ENCODE measurements at places on chromosomes 11 and 22. TPM values are rescaled to one million over a fixed set of nuclear protein-coding genes. Genes with fewer than 3 reads are reported as not detected.

- DNase-seq, result no peak
These were observed 2.0 kb upstream of the ASCL2 start for GRCh38 chr11:2272228-2272945.

- DNase-seq, result no peak
These were observed 30.1 kb upstream of the CARS1 start for GRCh38 chr11:3087373-3087772.

GRCh38 chr11:65419772-65420481 is 2.7 kb upstream of the NEAT1 start:
- peak; percentile 83 for DNase-seq

- DNase-seq, result peak; percentile 44
These were observed 736 bp downstream of the RDX start for GRCh38 chr11:110295531-110296225.

DNA sequence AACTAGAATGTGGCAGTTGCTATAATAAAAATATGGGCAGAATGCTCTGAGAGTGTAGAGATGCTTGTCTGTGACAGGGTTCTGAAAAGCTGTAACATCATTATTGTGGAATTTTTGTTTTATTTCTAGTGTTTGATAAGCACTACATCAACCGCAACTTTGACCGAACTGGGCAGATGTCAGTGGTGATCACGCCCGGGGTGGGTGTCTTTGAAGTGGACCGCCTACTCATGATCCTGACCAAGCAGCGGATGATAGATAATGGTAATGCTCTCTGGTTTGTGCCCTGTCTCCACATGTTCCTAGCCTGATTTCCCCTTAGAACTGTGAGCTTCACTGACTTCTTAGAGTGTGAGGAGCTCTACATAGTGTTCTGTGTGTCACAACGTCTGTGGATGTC is 48.8 kb downstream of the DEPDC5 start:
- DNase-seq, result no peak

DNA sequence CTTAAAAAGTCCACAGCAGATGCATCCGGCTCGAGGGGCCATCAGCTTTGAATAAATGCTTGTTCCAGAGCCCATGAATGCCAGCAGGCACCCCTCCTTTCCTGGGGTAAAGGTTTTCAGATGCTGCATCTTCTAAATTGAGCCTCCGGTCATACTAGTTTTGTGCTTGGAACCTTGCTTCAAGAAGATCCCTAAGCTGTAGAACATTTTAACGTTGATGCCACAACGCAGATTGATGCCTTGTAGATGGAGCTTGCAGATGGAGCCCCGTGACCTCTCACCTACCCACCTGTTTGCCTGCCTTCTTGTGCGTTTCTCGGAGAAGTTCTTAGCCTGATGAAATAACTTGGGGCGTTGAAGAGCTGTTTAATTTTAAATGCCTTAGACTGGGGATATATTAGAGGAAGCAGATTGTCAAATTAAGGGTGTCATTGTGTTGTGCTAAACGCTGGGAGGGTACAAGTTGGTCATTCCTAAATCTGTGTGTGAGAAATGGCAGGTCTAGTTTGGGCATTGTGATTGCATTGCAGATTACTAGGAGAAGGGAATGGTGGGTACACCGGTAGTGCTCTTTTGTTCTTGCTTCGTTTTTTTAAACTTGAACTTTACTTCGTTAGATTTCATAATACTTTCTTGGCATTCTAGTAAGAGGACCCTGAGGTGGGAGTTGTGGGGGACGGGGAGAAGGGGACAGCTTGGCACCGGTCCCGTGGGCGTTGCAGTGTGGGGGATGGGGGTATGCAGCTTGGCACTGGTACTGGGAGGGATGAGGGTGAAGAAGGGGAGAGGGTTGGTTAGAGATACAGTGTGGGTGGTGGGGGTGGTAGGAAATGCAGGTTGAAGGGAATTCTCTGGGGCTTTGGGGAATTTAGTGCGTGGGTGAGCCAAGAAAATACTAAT is 1.9 kb downstream of the NEAT1 start:
- no peak for DNase-seq

- DNase-seq, result peak; percentile 48
These were observed 23.5 kb downstream of the BBOX1 start for GRCh38 chr11:27064086-27064485.

- DNase-seq, result no peak
These were observed at the start of gene PRODH for GRCh38 chr22:18935889-18936529. PRODH (minus strand) TSS chr22:18936293; CDS start chr22:18936287, 6 bp downstream.

DNA sequence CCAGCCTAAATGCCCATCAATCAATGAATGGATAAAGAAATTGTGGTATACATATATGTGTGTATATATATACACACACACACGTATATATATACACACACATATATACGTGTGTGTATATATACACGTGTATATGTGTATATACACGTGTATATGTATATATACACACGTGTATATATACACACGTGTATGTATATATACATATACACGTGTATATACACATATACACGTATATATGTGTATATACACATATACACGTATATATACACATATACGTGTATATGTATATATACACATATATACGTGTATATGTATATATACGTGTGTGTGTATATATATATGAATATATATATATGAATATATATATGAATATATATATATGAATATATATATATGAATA is 54.1 kb downstream of the C2CD3 start:
- DNase-seq, result no peak

GRCh38 chr11:70944141-70944540 is 308.2 kb downstream of the SHANK2 start:
- DNase-seq, result no peak

GRCh38 chr22:39724857-39725256 is 154.3 kb downstream of the CACNA1I start:
- DNase-seq, result no peak

- peak; percentile 69 for DNase-seq
These were observed 121.3 kb downstream of the APOL5 start for GRCh38 chr22:35838855-35839576.

DNA sequence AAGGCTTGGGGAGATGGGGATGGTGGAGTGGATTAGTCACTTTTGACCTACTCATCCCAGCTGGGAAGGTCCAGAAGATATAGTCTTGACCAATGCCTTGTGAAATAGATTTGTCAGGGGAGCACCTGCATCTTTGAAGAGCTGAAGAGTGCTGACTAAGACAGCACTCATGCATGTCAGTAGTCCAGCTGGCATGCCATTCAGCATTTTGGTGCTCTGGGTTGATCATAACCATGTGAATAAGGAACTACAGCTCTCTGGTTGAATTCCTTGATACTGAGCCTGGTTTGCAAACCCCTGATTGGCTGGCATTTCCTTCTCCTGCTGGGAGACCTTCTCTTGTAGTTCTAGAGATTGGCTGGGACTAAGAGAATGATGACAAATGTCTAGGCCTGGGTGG is 106.8 kb upstream of the ALX4 start:
- no peak for DNase-seq

DNA sequence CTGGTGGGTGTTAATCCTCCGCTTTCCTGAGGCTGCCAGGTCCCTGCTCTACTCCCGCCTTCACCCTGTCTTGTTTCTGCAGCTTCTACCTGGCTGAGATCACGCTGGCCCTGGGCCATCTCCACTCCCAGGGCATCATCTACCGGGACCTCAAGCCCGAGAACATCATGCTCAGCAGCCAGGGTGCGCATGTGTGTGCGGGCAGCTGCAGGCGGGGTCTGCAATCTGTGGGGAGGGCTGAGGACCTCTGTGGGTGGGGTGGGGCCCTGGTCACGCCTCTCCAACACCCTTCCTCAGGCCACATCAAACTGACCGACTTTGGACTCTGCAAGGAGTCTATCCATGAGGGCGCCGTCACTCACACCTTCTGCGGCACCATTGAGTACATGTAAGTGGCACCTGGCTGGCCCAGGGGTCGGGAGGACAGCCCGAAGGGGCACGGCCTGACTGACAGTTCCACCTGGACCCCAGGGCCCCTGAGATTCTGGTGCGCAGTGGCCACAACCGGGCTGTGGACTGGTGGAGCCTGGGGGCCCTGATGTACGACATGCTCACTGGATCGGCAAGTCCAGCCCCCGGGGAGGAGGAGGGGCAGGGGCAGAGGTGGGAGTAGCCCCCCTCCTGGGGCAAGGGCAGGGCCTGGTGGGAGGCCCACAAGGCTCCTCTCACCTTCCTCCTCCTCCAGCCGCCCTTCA is 4.5 kb downstream of the RPS6KB2 start:
- no peak for DNase-seq

DNA sequence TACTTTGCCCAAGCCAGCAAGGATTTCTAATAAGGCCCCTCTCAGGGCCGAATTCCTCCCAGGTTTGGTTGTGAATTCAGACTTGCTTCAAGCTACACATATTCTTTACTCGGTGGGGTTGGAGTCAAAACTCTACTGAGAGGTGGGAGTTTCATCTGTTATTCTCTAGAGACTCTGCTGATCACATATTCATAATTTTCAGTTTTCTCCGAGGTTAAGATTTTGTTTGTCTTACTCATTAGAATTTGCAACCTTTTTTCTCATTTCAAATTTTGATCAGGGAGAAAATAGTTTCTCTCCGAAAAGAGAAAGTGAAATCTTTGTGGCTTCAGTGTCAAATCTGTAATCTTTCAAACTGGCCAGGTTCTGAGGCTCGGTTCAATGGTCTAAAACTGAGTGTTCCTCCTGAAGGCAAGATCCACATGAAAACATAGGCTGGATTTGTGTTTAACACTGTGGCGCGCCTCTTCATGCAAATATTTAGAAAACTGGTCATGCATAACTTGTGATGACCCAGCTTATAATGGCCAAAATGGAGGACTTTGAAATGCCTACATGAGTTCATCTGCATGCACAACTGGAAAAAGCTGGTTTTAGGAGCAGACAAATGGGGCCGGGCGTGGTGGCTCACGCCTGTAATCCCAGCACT is 21.5 kb upstream of the GSTP1 start:
- DNase-seq, result no peak

DNA sequence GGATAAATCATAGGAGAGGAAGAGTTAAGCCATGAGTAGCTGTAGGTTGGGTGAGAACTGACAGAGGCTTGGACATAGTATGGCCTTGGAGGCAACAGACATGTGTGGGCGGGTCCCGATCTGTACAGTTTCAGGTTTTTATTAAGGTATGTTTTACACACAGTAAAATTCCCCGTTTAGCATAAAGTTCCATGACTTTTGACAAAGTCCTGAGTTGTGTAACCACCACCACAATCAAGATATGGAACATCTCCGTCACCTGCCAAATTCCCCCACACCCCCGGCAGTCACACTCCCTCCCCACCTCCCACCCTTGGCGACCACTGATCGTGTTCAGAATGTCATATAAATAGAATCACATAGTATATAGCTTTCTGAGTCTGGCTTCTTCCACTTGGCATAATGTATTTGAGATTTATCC is 68.1 kb downstream of the GRIK4 start:
- no peak for DNase-seq

DNA sequence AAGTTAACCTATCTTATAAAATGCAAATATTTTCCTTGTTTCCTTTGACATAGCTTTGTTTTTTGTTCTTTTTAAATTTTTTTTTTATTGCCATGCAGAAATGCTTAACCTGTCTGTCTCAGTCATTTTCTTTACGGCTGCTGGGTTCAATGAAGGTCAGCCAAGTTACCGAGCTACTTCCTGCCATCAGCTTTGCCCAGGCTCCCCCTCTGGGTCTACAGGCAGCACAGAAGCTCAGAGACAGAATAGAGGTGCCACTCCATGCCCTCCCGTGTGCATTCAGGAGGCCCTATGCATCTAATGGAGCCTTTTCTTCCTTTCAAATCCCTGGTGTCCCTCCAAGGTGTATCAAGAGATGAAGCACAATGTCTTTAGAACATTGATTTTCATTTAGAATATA is 411.0 kb upstream of the NARS2 start:
- DNase-seq, result no peak

DNA sequence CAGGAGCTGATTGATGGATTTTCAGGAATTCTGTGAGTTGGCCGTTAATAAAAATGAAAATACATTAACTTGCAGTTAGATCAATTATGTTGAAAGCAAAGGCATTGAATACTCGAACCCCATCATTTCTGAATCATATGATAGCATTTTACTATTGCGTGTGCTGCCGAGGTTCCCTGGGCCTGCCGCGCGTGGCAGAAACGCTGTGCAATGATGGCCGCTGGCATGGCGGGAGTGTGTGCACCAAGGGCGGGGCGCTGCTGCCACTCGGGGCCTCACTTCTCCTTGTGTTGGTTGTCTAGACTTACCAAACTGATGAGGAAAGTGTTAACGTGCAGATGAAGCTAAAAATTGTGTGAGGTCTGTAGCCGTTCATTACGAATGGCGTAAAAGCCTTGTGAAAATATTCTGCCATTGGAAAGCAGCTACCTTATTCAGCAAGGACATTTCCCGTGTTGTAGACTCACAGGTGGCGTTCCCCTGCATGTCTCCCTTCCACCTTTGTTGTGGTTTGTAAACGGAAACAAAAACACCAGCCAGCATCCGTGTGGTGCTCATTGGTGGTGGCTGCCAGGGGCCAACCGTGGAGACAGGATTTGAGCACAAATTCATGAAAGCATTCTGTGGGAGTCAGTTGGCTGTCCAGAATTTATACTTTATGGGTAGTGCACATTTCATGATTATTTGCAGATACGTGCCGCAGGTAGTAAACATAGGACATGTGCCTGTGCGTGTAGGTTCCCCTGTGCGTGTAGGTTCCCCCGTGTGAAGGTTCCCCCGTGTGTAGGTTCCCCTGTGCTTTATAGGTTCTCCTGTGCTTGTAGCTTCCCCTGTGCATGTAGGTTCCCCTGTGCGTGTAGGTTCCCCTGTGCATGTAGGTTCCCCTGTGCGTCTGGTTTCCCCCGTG is 5.9 kb upstream of the GRAMD4 start:
- no peak for DNase-seq

DNA sequence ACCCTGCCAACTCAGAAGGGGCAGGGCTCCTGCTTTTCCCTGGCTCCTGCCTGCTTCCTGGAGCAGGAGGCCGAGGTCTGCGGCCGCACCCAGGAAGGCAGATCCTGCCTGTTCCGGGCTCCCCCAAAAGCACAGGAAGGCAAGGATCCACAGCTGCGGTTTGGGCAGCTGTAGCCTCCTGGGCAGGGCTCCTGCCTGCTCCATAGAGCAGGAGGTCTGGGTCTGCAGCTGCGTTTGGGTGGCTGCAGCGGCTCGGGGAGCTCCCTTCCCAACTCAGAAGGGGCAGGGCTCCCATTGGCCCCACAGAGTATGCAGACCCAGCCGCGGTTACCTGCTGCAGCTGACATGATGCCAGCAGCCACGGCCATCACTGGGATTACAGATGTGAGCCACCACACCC is 5.5 kb downstream of the UPK2 start:
- DNase-seq, result no peak

The KRTAP5-2 gene
- not detected for polyA plus RNA-seq

The ROBO4 gene
- polyA plus RNA-seq, result 22.9 TPM

The VSIG2 gene
- polyA plus RNA-seq, result 1.9 TPM

The KCNQ1OT1 gene
- 2.2 TPM for polyA plus RNA-seq

The APOL5 gene
- polyA plus RNA-seq, result 1.1 TPM

The B3GAT1 gene
- polyA plus RNA-seq, result 0.23 TPM

The CADM1 gene
- 25.9 TPM for polyA plus RNA-seq

The OR6T1 gene
- not detected for polyA plus RNA-seq

The CRYBA4 gene
- polyA plus RNA-seq, result not detected

The PPP1R14B gene
- polyA plus RNA-seq, result 192 TPM

The SLC22A24 gene
- not detected for polyA plus RNA-seq

Data from muscle of back (tissue), 13 donors.